ENCODE measurements at places on chromosomes 2 and 18. TPM values are rescaled to one million over a fixed set of nuclear protein-coding genes. Genes with fewer than 3 reads are reported as not detected.

The CXCR1 gene
- not detected for total RNA-seq

DNA sequence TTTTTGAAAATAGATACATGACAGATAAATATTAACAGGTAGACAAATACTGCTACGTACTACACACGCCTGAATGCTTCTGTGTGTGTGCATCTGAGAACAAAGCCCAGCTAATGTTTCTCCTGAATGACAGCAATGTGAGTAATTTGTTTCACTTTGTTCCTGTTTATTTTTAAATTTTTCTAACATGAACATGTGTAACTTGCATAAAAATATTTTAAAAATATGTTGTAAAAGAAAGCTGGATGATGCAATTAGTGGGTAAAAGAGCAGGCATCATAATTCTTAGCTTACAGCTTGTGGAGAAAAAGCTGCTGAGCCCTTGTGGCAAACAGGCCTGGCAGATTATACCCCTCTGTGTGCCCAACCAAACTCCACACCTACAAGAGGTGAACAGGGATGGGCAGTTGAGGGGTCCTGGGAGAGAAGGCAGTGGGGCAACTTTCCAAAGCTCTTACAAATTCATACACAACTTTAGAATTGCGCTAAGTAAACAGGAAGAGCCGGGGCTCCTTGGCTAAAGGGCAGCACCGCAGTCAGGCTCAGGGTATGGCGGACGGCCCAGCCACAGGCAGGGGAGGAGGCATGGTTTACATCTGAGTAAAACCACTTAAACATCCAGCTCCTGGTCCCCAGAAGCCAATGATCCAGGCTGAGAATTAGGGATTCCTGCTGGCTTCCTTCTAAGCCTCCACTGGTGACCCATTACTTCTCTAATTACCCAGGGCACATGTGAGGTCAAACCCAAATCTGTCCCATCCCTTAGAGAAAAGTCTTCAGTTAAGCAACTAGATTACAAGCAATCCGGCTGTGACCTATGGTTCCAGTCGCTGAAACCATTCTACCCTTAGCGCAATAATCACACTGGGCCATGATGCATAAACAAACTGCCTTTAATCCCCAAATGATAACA, 14.0 kb downstream of the PXDN start:
- peak; percentile 12 for DNase-seq

GRCh38 chr2:186895451-186895850, 46.5 kb upstream of the ZSWIM2 start:
- no peak for DNase-seq

- DNase-seq: no peak
These were observed 48.1 kb upstream of the CRIM1 start for GRCh38 chr2:36307441-36307840.

GRCh38 chr2:85684806-85685205, 9.4 kb upstream of the GNLY start:
- no peak for DNase-seq

- DNase-seq: no peak
These were observed 19.8 kb downstream of the SMIM21 start for GRCh38 chr18:75407468-75408437.

DNA sequence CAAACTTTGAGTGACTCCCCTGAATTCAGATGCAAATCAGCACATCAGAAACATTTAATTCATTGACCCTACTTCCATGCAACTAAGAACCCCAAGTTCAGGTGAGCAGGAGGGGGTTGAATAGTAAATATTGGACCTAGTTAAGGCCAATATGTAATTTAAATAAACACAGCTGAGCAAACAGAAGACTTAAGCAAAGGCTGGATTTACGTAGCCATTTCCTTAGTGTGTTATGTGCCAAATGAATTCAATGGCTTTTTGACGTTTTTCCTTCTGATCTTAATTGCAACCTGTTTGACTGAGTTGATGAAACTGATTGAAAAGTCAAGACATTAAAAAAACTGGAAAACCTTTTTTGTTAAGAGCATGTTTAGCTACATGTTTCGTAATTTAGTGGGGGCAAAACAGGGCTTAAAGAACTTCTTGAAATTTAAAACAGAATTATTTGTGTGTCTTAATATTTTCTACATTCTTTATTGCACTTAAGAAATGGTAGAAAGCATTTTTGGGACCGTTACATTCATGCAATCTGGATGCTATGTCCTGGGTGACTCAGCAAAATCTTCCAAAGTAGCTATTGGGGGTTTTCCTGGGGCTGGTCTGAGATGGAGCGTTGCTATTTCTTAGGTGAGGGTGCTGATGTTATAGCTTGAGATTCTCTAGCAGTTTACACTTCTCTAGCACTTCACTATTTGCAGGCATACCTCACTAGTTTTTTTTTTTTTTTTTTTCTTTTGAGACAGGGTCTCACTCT, 25.5 kb upstream of the KCNE4 start:
- no peak for DNase-seq

DNA sequence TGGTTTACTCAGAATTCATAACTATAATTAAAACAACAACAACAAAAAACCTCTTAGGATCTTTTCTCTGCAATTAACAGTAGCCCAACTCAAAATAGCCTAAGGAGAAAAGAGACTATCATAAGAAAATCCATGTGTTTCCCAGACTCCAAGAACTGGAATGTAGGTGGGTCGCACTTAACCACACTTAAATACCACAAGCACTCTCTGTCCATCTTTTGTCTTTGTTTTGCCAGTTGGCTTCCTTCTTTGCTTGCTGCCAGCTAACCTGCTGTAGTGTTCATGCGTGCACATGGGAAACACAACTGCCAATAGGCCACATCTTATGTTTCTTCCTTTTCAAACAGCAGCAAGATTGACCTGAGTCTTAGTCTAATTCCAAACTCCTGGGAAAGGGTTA, 24.1 kb upstream of the ACVR1 start:
- peak; percentile 3 for DNase-seq

GRCh38 chr18:55248495-55248894, 289.2 kb upstream of the CCDC68 start:
- no peak for DNase-seq

- no peak for DNase-seq
These were observed 62.1 kb downstream of the CTAGE1 start for GRCh38 chr18:22355598-22355997.

DNA sequence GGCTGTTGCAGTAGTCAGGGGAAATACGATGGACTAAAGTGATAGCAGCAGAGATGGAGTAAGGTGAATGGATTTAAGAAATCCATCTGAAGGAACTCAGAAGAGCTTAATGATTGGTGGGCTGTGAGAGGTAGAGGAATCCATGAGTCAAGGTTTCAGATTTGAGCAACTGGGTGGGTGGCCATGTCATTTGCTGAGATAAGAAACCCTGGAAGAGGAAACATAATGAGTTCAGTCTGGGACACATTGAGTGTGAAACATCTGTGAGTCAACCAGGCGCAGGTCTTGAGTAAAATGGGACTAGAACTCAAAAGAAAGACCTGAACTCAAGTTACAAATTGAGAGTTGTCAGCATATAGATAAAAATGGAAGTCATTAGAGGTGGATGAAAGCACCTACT, 19.7 kb upstream of the ASNSD1 start:
- no peak for DNase-seq

DNA sequence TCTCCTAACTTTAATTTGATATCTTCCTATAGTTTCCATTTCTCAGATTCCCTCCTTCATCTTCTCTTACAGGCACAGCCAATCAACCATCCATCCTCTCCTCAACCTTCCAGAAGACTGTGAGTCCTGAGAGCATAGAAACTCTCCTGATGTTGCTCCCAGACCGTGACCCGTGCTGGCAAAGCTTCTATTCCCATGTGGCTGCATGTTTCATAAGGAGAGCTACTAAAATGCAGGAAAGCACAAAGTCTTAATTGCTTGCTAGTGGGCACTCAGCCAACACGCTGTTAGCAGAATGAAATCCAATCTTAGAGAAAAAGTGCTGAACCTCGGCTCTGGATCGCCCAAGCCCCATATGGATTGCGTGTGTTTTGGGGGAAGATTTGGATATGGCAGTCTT, 1244.7 kb upstream of the ZEB2 start:
- DNase-seq: no peak

DNA sequence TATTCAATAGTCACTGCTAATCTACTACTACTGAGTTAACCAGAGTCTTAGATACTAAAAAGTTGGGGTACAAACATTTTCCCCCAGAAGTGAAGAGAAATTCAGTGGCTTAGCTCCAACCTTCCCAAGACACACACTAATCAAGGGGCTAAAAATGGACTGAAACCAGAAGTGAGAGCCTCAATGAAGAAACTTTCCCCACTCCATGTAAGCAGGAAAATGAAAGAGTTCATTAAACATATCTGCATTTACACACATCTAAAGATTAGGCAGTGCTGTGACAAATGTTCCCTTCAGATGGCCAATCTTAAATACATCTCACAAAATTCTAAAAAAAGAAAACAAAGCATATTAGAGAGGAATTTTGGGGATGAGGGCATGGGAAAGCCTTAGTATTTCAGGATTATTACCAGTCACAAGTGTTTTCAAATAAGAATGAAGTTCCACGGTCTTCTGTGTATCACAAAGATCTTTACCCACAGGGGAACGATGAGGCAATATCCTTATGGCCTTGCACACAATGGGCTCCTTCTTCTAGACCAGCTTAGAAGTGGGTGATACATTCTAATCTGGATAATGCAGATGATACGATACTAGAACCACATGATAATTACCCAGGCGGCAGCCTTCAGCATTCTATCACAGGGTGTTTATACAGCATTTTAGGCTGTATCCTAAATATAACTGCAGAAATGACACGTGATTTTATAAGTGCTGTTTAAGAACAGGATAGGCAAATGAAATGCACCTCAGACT, 17.1 kb downstream of the ANKRD44 start:
- no peak for DNase-seq

- no peak for DNase-seq
These were observed 24.0 kb downstream of the BIN1 start for GRCh38 chr2:127082974-127083373.

The ANKRD30BL gene
- not detected for total RNA-seq

- peak; percentile 93 for DNase-seq
These were observed 42.5 kb downstream of the COPS8 start for GRCh38 chr2:237128026-237128703.

- no peak for DNase-seq
These were observed 104.6 kb upstream of the CTDP1 start for GRCh38 chr18:79574938-79575525.

DNA sequence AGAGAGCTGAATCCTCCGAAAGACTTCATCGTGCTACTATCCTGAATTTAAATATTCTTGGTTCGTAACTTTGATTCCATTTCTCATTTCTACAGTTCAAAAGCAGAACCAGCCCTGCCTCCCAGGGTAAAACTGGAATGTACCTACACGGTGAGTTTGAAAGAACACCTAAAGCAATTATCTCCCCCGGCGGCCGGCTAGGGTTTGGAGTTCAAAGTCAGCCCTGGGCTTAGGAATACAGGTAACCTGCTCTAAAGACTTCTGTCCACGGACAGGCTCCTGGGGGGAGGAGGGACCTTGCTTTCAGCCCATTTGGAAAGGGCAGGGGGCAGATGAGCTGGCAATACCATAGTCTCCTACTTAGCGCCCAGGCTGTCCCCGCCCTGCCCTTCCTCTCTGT, 32.3 kb downstream of the CYP27C1 start:
- DNase-seq: no peak
